Body of pancreas (tissue), 4 donors: ENCODE measurements at places on chromosomes 12 and 14.

- peak; percentile 22 for DNase-seq
Observed at GRCh38 chr12:71721783-71722505, 32.7 kb upstream of the RAB21 start.

DNA sequence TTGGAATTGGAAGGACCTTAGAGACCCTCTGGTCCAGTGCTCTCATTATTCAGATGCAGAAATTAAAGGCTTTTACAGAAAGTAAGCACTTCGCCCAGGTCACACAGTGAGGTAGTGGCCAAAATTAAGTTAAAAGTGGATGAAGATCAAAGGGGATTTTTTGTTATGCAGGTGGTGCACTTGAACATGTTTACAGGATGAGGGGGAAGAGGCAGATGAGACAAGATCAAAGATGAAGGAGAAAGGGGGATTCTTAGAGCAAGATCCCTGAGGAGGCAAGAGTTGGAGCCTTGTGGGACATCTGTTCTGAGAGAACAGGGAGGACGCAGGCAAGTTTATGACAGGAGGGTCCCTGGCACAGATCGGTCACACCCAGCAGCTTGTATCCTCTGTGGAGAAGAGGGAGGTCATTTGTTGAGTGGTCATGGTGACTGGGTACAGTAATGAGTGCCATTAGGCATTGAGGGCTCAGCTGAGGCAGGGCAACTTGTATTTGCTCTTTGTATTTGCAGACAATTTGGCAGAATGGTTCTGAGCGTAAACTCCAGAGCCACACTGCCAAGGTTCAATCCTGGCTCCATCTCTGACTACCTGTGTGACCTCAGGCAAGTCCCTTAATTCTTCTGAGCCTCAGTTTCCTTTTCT, 84.0 kb downstream of the BORCS5 start:
- DNase-seq = no peak

DNA sequence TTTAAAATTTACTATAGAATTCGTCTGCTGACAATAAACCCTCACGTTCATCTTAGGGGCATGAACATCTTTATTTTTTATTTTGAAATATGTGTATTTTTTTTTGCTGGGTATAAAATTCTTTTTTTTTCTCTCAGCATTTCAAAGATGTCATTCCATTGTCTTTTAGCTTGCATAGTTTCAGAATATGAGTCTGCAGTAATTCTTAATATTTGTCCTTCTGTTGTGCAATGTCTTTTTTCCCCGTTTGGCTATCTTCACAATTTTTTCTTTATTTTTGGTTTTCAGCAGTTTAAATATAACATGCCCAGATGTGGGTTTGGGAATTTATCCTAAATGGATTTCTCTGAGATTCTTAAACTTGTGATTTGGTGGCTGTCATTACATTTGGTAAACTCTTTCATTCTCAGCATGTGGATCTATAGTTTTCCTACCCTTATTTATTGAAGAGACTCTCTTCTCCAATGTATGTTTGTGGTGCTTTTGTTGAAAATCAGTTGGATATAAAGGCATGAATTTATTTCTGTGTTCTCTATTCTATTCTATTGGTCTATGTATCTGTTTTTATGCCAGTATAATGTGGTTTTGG, 37.8 kb upstream of the PLBD1 start:
- no peak for DNase-seq

DNA sequence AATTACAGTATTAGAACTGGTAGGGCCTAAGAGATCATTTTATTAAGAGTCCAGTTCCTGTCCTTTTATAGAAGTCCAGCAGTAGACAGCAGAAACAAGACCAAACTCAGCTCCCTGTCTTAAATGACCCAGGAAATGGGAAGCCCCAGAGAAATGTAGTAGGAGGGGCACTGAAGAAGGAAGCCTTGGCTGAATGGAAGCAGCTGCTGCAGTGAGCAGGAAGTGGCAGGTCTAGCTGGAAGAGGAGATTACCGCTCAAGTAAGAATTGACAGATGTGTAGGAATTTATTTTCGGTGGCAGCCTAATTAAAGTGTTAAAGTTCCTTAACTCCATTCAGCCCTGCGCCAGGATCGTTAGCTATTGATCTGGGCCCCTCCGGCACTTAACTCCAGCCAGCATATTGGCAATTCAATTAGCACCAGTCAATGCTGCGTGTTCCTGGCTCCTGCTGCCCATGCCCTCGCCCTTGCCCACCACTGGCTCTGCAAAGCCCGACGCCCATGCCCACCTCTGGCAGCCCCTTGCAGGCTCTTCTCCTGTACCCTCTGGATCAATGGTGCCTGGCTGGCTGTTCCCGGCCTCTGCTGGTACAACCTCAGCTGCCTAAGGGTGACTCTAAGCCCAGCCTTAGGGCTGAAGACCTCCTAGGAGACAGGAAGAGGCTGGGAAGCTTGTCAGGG, 21.1 kb downstream of the ZFHX2 start:
- no peak for DNase-seq

GRCh38 chr12:5242440-5242839, 189.5 kb upstream of the NTF3 start:
- no peak for DNase-seq

DNA sequence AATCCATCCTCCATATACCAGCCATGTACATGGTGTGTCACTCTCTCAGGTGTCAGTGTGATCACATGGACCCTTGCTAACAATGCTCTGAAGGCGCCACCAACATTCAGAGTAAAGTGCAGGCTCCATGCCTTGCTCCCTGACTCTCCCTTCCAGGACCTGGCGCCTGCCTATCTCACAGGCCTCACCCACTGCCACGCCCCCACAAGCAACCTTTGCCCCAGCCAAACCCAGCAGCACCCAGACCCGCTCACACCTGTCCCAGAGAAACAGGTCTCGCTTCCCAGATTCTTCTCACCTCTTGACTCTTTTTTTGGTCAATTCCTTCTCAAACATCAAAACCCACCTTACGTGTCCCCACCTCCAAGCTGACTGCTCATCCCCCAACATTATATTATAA, 52.3 kb downstream of the KCNK10 start:
- peak; percentile 89 for DNase-seq

GRCh38 chr12:94969424-94969823, 34.1 kb downstream of the NDUFA12 start:
- no peak for DNase-seq

GRCh38 chr12:53236443-53237111, 4.6 kb upstream of the RARG start:
- DNase-seq = no peak

GRCh38 chr14:60658211-60658690, 9.0 kb upstream of the SIX1 start:
- DNase-seq = no peak

DNA sequence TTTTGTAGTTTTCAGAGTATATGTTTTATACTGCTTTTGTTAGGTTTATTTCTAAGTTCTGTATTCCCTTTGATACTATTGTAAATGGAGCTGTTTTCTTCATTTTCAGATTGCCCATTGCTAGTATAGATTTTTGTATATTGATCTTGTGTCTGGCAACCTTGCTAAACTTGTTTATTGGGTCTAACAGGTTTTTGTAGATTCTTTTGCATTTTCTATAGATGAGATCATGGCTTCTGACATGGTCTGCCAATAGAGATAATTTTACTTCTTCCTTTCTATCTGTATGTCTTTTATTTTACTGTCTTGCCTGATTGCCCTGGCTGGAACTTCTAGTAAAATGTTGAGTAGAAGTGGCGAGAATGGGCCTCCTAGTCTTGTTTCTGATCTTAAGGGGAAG, 40.3 kb downstream of the ANKRD9 start:
- DNase-seq = no peak
